ENCODE measurements at places on chromosomes 1 and 21.

DNA sequence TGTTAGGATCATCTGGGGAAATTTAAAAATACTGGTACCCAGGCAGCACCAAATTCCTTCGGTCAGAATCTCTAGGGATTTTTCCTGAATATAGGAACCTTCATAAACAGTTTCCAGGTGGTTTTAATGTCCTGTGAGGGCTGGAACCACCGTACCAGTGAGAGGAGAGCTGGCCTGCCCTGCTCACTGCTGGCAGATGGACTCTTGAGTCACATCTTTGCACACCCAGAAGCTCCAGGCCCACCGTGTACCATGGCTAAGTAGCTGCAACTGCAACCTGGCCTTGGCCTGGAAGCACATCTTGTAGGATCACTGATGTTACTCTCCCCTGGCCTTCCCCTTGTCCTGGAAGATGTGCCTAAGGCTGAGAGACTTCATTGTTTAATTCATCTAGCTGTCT, 181.5 kb downstream of the DISC1 start:
- no peak for DNase-seq

- DNase-seq: no peak
Measured at GRCh38 chr1:37951041-37951782, 4.4 kb upstream of the INPP5B start.

GRCh38 chr1:9807541-9807940, 16.2 kb downstream of the CLSTN1 start:
- no peak for DNase-seq

GRCh38 chr1:3375245-3375644, 79.2 kb upstream of the ARHGEF16 start:
- no peak for DNase-seq

DNA sequence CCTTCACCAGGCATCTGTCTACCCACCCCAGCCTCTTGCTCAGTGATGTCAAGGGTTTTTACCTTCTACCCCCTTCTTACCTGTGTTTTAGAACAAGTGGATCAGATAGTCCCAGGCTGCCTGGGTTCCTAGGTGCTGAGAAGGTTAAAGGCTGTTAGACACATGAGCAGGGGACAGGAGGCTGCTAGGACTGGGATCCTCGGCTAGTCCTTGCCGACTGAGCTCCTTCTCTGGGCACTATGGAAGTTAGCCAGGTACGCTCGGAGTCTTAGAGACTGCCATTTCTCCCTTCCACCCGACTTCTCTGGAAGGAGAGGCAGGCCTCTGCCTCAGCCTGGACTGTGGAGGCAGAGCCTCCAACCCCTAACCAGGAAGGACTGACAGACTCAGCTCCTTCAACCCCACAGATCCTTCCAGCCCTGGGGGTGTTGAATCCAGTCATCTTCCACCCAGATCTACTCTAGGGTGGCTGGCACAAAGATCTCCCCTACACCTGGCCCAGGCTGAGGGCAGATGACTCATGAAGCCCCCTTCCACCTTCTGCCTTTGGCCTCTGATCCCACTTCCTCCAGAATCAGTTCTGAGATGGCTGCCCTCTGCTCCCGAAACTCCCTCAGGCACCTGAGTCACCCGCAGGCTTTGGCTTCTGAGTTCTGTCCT, at the start of gene DYNLT4:
Gene DYNLT4 (minus strand): TSS at position 648 of the 660 bp plus-strand sequence. CDS start 683 bp downstream, outside the sequence.
- DNase-seq: no peak

DNA sequence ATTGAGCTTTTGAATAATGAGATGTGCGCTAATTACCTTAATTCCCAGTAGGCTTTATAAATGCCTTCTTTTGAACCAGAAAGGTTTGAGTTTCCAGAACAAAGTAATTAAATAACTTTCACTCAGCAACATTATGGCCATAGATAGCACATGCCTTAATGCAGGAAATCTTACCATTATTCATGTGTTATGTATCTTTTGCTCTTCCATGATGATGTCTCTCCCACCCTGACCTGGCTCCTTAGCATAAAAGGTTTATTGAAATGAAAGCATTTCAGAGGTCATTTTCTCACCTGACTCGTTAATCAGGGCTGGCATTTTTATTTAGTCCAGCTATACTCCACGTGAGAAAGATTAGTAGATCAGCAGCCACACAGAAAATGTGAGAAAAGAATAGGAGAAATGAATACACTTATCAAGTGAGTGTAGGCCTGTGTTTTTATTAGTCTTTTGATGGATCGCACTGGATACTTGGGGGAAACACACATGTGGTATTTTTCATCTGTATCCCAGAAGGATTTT, 180.2 kb downstream of the ATP6V1G3 start:
- DNase-seq: no peak

DNA sequence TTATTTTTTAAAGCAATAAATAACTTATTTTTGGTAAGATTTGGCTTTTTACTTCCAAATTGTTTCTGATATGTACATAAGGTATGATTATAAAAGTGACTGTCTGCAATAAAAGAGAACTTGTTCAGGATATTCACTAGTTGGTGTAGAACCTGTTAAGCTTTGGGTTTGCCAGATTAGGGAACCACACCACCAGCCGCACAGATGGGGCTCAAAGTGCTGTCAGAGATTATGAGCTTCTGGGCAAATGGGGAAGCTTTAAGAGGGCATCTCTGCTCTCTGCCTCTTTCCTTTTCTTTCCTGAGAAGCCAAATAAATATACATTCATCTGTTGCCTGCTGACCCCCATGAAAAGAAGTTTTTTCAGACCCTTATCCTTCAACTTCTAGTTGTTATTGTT, 25.4 kb downstream of the IVNS1ABP start:
- no peak for DNase-seq

- DNase-seq: no peak
Measured at GRCh38 chr1:10635085-10635896, 160.5 kb downstream of the PEX14 start.

DNA sequence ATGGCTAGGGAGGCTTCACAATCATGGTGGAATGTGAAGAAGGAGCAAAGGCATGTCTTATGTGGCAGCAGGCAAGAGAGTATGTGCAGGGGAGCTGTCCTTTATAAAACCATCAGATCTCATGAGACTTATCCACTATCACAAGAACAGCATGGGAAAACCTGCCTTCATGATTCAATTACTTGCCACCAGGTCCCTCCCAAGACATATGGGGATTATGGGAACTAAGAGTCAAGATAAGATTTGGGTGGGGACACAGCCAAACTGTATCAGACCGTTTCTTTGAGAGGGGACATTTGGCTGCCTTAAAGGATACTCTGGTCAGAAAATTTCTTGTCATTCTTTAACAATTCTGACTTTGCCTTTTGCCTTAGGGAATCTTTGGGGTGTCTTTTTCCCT, 3.2 kb upstream of the XPR1 start:
- no peak for DNase-seq

- DNase-seq: no peak
Measured at GRCh38 chr1:174007851-174008250, 14.3 kb downstream of the RC3H1 start.

DNA sequence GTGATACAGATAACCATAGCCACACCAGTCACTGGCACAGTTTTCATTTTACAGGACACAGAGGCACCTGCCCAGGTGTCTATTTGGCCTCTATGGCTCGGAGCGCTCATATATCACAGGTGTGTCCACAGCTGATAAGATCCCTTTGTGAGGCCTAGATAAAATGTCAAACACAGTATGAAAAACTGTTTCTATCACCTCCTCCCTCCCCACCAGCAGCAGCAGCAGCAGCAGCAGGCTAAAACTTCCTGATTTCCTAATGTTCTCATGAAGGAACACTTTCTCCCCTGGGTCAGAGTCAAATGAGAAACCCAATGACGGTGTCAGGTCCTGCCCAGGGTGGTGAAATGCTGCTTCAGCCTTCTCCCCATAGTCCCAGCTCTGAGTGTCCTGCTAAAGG, 24.4 kb downstream of the ELAPOR1 start:
- DNase-seq: no peak

GRCh38 chr1:186234976-186235686, 139.9 kb downstream of the TPR start:
- DNase-seq: no peak

DNA sequence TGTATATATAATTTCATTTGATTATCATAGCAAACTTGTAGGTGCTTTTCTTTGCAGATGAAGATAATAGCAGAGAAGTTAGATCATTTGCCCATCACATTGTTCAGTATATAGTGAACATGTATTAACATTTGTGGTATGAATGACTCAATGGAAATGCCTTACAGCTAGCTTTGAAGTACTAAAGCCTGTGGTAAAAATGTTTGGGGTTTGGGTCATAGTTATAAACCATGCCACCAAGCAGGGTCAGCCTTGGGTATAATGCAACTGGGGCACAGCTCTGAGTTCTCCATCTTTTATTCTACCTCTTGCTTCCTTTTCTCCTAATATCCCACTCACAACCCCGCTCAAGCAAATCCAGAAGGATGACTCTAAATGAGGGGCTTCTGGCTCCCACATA, 141.6 kb downstream of the KCNT2 start:
- no peak for DNase-seq

DNA sequence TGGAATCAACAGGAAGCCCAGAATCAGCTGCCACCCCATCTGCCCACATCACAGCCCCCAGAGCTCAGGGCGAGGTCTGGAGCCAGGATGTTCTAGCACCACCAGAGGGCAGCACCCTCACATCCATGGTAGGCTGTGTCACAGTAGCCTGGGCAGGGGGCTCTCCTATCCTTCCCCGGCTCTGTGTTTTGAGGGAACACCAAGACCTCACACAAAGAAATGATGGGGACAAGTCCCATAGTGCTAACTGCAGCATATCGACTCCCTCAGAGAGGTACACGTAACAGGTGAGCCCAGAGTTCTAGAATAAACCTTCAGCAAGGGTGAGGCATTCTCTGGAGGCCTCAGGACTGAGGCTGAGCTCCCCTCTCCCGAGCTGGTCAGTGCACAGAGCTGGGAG, 2.3 kb upstream of the KCNC4 start:
- DNase-seq: peak; percentile 64

GRCh38 chr1:63670164-63670563, 77.0 kb downstream of the PGM1 start:
- no peak for DNase-seq

DNA sequence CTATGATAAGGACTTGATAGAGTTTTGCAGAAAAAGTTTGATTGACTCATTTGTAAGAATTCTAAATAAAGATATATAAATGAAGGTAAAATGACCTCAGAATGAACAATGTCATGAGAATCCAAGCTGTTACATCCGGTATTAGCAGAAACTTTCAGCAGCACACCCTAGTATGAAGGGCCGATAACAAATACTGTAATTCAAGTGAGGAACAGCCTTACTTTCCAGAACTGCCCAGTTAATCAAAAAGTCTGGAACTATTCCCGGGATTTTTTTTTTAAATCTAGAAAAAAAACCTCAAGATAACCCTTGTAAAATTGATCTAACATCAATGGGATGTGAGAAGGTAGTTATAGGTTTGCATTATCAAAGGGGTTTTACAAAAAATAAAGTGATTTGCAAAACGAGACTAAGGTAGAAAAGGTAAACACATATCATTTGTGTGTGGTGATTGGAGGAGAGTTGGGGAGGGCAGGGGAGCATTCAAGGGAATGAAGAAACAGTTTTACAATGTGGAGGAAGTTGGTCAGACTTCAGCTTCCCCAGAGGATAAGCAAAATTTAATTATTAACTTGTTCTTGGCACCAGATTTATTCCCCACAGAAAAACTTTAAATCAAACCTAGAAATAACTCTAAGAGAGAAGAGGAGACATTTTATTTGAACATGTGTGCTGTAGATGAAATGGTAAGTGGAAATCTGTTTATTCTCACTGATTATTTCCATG, 75.9 kb upstream of the VCAM1 start:
- DNase-seq: no peak

DNA sequence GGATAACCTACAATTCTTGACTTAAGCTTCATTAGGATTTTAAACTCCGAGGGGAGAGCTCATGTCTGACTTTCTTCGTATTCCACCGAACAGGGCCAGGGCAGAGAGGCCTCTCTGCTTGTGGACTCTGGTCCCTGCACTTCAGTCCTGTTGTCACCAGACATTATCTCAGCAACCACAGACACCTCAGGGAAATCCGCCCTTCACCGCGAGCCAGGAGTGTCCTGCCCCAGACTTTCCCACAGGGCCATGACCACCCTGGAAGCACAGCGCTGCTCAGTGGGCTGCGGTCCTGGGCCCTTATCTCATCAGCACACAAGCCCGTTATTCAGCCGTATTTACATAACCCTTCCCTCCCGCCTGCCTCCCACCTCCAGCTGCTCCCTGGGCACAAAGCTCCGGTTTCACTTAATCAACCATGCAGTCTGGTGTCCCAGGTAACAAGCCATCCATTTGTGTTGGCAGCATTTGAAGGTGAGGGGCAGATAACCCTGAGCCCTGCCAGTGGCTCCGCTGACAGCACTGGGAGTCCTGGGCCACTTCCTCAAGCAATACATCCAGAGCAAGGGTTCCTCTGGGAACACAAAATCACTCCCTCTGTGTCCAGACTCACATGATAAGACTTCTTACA, 122.8 kb upstream of the RAB4A start:
- DNase-seq: no peak

- no peak for DNase-seq
Measured at GRCh38 chr1:183628537-183628936, 7.0 kb downstream of the ARPC5 start.

DNA sequence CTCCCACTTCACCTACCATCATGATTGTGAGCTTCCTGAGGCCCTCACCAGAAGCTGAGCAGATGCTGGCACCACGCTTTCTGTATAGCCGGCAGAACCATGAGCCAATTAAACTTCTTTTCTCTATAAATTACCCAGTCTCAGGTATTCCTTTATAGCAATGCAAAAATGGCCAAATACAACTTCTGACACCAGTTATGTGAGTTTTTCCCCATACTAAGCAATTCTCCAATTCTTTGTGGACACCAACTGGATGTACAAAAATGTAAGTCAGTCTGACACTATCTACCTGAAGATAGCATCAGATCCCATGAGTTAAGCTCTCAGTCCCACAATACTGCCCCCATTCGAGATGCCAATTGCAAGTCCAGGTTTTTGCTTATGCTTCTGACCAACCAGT, 65.4 kb upstream of the PPIH start:
- DNase-seq: no peak

GRCh38 chr1:181918880-181919525, 142.5 kb downstream of the ZNF648 start:
- no peak for DNase-seq

DNA sequence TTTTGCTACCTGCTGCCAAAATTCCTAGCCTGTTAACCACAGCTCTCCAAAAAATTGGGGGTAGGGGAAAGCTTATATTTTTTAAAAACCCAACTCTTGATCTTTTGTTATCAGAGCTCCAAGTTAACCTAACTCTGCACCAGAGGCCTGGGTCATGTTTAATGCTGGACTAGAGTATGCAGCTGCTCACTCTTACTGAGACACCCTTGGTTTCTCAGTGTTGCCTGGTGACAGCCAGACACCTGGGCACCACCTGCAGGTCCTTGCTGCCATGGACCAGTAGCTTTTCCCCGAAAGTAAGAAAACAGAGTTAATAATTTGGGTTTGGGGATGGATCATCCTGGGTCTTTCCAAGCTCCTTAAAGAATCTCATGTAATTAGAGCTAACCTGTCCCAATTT, 30.1 kb downstream of the KCNJ6 start:
- DNase-seq: no peak

DNA sequence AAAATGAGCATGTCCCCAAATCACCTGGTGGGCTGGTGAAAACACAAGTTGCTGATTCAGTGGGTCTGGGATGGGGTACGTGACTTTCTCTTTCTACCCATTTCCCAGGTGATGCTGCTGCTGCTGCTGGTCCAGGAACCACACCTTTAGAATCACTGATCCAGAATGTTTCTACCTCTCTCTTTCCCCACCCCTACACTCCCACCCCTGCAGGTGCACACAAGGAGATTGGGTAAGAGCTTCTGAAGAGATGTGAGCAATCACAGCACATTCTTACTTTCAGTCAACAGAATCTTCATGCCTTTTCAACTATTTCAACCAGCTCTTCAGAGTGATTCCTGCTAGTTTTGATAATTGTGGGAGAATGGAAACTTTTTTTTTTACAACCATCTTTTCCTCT, 130.9 kb downstream of the LMX1A start:
- DNase-seq: no peak

- no peak for DNase-seq
Measured at GRCh38 chr1:205422993-205423642, 1.3 kb upstream of the LEMD1 start.
